ENCODE measurements at places on chromosomes 6 and 20.
A peak's percentile ranks its signal among the peaks of the same experiment; 100 is the strongest.

DNA sequence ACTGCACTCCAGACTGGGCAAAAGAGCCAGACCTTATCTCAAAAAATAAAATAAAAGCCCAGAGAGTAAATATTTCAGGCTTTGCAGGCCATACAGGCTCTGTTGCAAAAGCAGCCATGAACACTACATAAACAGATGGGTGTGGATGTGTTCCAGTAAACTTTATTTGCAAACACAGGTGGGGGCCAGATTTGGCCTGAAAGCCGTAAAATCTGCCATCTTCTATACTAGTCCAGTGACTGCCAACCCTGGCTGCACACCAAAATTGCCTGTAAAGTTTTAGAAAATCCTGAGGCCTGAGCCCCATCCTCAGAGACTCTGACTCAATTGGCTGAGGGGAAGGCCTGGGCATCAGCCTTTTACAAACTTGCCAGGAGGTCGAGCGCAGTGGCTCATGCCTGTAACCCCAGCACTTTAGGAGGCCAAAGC, 103.6 kb downstream of the ZMYND8 start:
- no peak for DNase-seq

- DNase-seq = peak; percentile 78
These were observed 905 bp downstream of the PPARD start for GRCh38 chr6:35343092-35343834.

DNA sequence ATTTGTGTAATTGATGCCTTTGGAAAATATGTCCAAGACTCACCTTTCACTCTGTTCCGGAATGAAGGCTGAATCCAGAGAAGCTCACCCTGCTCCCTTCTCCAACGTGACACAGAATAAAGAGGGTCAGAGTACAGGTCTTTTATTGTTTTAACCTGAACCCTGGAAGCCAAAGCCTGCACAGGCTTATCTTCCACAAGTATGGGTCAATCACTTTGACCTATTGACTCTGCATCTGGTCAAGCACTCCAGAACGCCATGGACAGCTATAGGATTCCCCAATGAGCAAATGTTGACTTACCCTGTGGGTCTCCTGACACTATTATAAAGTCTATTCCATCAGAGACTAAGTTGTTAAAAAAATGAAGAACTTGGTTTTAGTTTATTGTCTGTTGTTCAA, 158.4 kb upstream of the MYLIP start:
- DNase-seq = no peak

DNA sequence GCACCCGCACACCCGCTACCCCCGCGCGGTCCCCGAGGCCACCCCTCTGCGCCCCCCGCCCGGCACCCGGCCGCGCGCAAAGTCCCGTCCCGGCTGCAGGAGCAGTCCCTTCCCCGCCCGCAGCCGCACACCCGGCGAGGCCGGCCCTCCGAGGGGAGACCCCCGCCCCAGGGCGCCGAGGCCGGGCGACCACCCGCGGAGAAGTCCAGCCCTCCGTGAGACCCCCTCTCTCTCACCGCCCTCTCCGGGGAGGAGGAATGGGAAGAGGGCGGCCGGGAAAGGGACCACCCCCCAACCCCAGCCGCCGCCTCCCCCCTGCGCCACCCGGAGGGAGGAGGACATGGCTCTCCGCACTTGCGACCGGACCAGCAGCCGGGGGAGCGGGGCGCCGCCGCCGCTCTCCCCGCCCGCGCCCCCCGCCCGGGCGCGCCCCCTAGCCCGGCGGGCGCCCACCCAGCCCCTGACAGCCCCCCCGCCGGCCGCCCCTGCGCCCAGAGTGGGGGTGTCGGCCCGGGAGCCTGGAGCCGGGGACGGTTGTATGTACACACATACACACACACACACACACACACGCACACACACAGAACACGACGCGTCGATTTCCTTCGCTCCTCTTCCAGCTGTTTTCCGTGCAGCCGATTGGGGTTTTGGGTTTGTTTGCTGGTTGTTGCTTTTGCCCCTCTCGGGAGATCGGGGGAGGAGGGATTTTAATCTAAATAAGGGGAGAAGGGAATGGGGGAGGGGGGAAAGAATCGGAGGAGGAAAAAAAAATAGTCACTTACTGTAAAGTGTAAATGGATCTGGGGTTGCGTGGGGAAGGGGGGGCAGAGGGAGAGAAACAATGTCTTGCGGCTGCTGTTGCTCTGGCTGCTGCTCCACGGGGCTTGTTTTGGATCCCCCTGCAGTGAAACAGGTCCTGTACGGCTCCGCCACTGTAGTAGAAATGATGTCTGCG, at the start of gene ATXN1:
Gene ATXN1 (minus strand): TSS at position 945 of the 955 bp plus-strand sequence.
- peak; percentile 75 for DNase-seq

All from sciatic nerve (tissue), 2 donors.